ENCODE measurements at places on chromosomes 3 and 15. TPM values are rescaled to one million over a fixed set of nuclear protein-coding genes. Genes with fewer than 3 reads are reported as not detected.
A peak's percentile ranks its signal among the peaks of the same experiment; 100 is the strongest.

- DNase-seq = no peak
These were observed 55.7 kb upstream of the ACTC1 start for GRCh38 chr15:34851007-34851406.

DNA sequence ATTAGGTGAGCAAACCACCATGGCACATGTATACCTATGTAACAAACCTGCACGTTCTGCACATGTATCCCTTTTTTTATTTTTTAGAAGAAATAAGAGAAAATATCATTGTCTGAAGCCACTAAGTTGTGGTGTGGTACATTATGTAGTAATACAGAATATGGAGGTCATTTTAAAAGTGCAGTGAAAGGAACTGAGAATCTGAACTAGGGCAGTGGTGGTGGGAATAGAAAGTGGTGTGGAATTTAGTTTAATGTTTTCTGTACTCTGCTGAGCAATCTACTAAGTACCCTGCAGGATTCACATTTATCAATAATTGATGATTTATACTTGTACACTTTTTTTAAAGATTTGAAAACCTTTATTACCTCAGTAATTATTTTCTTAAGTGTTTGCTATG is 283.5 kb downstream of the CHL1 start:
- DNase-seq = no peak

The GRAMD1C gene
- 2.2 TPM for total RNA-seq

DNA sequence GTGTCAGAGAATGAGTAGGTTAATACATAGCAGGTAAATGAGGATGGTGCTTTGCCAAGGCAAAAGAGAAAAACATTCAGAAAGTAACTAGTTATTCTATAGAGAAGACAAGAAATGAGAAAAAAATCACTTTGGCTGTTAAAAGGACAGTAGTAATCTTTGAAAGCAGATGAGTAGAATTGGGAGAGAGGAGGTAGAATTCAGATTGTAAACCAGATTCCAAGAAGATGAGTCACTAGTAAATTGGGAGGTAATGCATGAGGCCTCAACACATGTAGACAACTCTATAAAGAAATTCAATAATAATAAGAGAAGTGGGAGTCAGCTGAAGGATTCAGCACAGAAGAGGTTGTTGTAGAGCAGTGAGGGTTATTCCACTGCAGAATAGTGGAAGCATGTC is 81.4 kb downstream of the MBNL1 start:
- no peak for DNase-seq

- DNase-seq = no peak
These were observed 22.4 kb downstream of the LYZL4 start for GRCh38 chr3:42387802-42388651.

- DNase-seq = peak; percentile 1
These were observed 345.7 kb downstream of the CADM2 start for GRCh38 chr3:85304360-85304964.

DNA sequence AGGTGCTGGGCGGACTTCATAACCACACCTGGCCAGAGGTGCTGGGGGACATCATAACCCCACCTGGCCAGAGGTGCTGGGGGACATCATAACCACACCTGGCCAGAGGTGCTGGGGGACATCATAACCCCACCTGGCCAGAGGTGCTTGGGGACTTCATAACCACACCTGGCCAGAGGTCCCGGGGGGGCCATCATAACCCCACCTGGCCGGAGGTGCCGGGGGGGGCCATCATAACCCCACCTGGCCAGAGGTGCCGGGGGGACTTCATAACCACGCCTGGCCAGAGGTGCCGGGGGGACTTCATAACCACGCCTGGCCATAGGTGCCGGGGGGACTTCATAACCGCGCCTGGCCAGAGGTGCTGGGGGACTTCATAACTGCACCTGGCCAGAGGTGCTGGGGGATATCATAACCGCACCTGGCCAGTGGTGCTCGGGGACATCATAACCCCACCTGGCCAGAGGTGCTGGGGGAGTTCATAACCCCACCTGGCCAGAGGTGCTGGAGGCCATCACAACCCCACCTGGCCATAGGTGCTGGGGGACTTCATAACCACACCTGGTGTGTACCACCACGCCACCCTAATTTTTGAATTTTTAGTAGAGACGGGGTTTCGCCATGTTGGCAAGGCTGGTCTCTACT is 10.7 kb upstream of the TUBGCP5 start:
- DNase-seq = no peak

DNA sequence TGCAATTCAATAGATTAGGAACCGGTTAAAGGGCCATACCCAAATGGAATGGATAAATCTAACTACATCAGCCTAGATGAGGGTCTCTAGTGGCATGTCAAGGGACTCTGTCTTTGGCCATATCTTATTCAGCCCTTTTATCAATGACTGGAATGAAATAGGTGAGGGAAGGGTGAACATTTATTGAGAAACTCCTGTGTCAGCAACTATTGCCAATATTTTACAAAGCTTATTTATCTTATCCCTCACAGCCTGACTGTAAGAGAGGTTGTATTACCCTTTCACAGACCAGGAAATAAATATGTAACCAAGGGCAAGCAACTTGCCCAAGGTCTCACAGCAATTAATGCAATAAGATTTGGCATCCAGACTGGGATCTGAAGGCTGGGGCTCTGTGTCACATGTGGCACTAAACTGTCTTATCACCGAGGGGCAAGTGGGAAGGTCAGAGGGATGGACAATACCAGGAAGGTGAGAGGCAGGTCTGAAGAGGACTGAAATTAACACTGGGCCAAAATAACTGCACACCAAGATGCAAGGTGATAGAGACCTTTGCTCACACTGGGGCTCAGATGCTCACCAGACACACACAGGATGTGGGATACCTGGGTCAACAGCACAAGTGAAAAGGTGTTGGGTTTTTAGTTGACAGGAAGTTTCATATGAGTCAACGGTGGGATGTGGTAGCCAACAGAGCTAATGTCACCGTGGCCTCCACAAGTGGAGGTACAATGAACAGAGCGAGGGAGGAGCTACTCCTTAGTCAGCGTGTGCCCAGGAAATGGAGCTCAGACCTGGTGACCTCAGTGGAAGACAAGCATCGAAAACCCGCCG is 261.3 kb downstream of the RPLP1 start:
- no peak for DNase-seq

DNA sequence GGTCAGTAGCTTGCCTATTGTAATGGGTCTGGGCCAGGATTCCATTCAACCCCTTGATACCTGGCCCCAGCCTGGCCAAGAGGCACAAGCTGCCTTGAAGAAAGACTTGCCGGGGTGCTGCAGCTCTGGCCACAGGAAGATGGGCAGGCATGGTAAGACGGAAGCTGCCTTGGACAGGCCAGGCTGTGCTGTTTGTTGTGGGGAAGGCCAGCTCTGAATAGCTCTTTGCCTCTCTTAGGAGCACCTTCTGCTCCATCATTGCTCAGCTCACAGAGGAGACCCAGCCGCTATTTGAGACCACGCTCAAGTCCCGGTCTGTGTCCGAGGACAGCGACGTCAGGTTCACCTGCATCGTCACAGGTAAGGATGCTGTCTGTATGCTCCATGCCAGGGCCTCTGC is 10.1 kb downstream of the ALPK3 start:
- DNase-seq = no peak

DNA sequence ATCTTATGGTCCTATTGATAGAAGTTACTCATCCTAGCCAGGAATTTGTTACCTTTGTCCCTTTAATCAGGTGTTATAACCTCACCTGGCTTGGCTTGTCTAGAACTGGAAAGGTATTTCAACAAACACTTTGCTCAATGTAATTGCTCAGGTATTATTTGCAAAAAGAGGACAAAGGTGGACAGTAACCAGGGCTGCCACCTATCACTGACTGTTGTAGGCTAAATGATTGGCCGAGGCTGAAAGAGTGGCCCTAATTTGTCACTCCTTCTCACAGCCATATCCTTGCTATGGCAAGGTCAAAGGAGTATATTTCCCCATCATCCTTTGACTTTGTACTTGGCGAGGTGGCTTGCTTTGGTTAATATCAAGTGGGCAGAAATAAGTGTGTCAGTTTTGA is 2.7 kb upstream of the SELENOS start:
- DNase-seq = no peak

The BFSP2 gene
- not detected for total RNA-seq

DNA sequence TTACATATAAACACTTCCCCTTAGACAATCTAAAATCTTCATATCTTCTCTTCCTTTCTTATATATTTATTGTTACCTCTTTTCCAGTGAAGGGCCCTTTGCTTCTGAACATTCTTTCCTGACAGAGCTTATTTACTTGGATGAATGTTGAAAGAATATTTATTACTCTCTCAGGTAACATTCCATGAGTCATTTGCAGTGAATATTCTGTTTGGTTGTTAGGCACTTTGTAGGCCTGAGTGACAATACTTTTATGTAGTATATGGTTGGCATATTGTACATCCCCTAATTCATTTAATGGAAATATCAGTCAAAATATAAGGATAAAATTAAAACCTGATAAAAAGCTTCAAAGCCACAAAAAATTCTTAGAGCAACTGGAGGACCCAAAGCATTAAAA is 260.9 kb upstream of the KCNMB2 start:
- no peak for DNase-seq

The LXN gene
- not detected for total RNA-seq

DNA sequence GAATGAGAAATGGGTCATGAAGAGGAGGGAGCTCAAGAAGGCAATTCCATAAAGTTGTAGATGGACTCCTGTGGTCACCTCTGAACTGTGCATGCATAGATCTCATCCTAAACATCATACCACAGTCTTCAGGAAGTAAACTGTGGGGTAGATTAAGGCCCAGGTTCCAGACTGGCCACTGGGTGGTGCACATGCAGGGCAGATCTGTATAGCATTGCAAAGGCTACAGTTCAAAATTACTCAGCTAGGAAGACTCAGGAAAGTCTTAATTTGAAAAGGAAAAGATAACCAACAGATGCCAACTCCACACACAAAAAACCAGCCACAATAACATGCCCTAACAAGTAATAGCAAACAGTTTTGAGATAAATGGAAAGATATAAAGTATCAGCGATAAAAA is 20.3 kb downstream of the KY start:
- no peak for DNase-seq

- DNase-seq = no peak
These were observed 9.7 kb downstream of the CGNL1 start for GRCh38 chr15:57385923-57386390.

The CD200R1 gene
- total RNA-seq = not detected

DNA sequence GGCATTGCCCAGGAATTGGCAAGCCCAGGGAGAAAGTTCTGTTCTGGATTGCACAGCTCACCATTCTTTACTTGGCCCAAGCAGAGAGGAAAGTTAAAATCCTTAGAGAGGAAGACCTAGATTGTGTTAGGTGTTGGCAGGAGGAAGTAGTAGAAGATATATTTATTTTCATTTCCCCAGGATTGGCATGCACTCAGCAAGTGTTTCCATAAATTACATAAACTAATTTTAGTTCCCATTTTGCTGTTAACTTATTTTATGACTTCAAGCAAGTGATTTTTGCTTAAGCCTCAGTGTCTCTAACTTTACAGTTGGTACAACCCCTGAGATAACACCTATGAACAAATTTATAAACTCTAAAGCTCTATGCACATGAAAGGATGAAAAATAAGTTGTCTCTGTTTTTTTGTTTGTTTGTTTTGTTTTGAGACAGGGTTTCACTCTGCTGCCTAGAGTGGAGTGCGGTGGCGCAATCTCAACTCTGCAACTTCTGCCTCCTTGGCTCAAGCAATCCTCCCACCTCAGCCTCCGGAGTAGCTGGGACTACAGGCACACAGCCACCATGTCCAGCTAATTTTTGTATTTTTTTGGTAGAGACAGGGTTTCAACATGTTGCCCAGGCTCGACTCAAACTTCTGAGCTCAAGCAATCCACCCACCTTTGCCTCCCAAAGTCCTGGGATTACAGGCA is 31.2 kb upstream of the TOP2B start:
- DNase-seq = no peak

GRCh38 chr3:112646623-112647022 is 5.7 kb upstream of the CCDC80 start:
- peak; percentile 74 for DNase-seq

- DNase-seq = no peak
These were observed 66.7 kb upstream of the STXBP5L start for GRCh38 chr3:120841264-120841663.

The ZNF774 gene
- 0.75 TPM for total RNA-seq

- no peak for DNase-seq
These were observed 60.7 kb downstream of the ZNF621 start for GRCh38 chr3:40585381-40586016.

DNA sequence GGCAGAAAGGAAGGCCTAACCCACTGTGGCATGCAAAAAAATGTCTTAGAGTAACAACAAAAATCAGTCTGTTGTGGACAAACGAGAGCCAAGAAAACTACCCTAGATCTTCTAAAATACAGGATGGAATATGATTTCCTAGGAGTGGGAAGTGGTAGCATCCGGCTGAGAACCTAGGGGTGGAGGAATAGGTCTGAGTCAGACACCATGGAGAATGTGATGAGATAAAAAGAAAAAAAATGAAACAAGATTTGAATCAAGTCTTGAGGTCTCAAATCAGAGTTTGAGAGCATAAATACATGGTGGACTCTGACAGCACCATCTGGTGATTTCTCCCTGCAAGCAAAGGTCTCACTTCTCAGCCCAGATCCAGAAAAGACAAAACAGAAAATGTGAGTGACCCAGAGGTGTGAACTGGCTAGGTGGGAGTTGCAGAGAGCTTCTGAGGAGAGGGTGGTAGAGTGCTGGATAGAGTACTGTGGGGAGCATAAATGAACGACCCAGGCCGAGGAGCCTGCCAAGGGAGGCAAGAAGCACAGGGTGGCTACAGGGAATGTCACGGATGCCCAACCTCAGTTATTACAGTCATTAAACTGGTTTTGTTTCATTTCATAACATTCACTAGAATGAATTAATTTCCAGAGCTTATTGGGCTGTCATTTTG is 27.6 kb upstream of the VEPH1 start:
- DNase-seq = peak; percentile 43

DNA sequence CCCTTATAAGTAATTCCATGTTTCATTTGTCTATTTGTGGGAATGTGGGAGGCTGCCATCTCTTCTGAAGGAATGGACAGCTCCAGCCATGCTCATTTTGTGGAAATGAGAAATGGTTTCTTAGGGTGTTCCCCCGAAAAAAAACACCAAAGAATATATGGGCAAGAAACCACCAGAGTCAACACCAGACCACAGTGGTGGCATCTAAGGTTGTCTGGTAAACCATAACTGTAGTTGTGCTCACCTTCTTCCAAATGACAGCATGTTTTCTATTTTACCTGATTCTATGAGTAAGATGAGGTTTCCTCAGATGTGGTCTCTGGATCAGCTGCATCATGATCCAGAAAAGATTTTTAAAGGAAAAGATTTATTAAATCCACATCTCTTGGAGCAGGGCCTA is 217.0 kb upstream of the C2CD4B start:
- no peak for DNase-seq

The KCNH8 gene
- not detected for total RNA-seq

GRCh38 chr15:83327041-83327440 is 42.6 kb upstream of the BNC1 start:
- no peak for DNase-seq

- DNase-seq = no peak
These were observed 7.1 kb upstream of the SLC6A20 start for GRCh38 chr3:45803252-45803935.

Measured in LHCN-M2 (cell line).